ENCODE measurements at places on chromosomes 16 and 17.

- DNase-seq = no peak
Measured at GRCh38 chr17:74404789-74405188, 27.1 kb upstream of the GPRC5C start.

GRCh38 chr16:54030451-54030850 is 256.1 kb downstream of the IRX3 start:
- DNase-seq = no peak

GRCh38 chr17:40485851-40486521 is 15.4 kb downstream of the TNS4 start:
- DNase-seq = no peak

GRCh38 chr17:45825792-45826191 is 18.9 kb upstream of the SPPL2C start:
- no peak for DNase-seq

DNA sequence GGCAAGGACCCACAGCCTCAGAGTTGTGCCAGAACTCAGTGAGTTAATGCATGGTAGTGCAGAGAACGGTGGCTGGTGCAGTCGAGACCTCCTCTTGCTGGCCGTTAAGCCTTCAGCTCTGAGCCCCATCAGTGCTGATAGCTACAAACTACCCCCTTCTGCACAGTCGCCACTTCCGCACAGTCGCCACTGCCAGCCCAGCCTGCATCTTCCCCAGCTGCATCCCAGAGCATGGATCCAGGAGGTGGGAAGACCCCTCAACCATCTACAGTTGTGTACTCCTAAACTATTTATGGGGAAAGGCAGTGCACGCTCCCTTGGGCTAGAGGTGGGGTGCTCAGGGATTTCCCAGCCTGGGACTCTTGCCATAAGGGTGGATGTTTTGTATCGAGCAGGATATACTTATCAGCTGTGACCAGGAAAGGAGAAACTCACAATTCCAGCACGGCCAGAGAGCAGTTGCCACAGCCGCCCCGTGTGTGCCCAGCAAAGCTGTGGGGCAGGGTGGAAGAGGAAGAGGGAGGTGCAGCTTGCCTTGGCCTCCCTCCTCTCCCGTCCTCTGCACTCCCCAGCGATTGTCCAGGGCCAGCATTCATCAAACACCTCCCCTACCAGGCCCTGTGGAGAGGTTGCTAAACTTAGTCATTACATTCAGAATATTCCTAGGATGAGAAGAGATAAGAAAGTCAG is 49.5 kb upstream of the CMIP start:
- DNase-seq = no peak

DNA sequence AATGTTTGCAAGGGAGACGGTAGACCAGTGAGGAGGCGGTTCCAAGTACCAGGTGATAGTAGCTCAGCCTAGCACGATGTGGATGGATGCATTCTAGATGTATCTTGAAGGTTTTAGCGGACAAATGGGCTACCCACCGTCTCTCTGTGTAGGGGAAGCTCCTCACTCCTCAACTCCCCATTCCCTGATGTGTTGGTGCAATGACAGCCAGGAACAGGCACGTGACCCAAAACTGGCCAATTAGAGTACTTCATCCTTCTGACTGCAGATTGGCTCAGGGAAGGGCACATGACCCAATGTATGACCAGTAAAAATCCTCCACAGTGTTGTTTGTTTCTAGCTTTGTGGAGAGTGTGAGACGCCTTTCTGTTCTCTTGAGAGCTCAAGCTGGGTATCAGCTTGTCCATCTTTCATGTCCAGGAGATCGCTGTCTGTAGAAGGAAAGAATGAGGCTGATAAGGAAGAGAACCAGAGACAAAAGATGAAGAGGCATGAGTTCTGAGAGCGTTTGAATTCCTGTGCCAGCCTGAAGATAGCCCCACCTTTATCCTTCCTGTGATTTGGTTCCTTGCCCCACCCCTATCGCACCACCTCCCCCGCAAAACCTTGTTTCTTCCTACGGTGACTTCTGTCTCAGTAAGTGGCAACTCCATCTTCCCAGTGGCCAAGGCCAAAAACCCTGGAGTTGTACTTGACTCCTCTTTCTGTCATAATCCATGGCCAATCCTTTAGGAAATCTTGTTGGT is 2.3 kb upstream of the BORCS6 start:
- peak; percentile 87 for DNase-seq

All from NCI-H2171 (cell line).